CD4-positive, alpha-beta memory T cell (primary cell): ENCODE measurements at places on chromosomes 11 and 22. TPM values are rescaled to one million over a fixed set of nuclear protein-coding genes. Genes with fewer than 3 reads are reported as not detected.

The P2RY6 gene
- 0.61 TPM for total RNA-seq

The MYOD1 gene
- not detected for total RNA-seq

The NXPE2 gene
- total RNA-seq, result not detected

The YPEL4 gene
- total RNA-seq, result 12.6 TPM

The MRGPRE gene
- not detected for total RNA-seq

The ACAT1 gene
- 19.3 TPM for total RNA-seq

The MRPL21 gene
- 36.2 TPM for total RNA-seq

The CDHR5 gene
- not detected for total RNA-seq

The EPS8L2 gene
- 17.4 TPM for total RNA-seq

The NXPE1 gene
- not detected for total RNA-seq

- DNase-seq, result no peak
These were observed 2.7 kb upstream of the CLMP start for GRCh38 chr11:123197711-123198110.

DNA sequence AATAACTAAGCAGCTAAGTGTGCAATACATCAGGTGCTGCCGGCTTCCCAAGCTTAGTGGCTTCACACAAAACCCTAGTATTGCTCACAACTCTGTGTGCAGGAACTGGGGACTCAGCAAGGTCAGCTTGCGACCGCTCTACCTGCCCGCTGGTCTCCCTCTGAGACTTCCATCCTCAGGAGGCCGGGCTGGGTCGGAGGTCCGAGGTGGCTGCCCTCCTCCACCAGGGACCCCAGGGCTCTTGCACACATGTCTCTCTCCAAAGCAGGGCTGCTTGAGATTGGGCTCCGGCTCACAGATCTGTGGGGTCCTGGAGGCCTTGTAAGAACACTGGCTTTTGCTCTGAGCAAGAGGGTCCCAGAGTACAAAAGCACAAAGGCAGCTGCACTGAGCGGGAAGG, 25.4 kb upstream of the FGF19 start:
- no peak for DNase-seq

- no peak for DNase-seq
These were observed 34.2 kb upstream of the FTH1 start for GRCh38 chr11:62001450-62002191.

GRCh38 chr11:124625504-124626168, 3.0 kb downstream of the TBRG1 start:
- no peak for DNase-seq

GRCh38 chr22:49415151-49415951, 412.3 kb downstream of the BRD1 start:
- DNase-seq, result no peak

- DNase-seq, result no peak
These were observed 97.2 kb upstream of the SHANK2 start for GRCh38 chr11:71349627-71350026.

DNA sequence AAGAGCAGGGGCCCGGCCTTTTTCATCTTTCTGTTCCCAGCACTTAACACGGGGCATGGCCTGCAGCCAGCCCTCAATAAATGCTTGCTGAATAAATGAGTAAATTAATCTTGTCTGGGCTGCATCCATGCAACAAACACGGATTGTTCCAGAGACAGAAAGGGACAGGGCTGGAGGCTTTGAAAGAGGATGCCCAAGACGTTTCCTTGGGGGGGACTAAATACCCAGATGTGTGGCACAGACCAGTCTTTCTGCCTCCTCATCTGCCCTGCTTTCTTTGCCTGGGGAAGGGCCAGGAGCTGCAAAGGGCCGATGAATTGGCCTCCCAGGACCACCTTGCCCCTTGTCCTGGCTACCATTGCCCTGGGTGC, 40.4 kb downstream of the SHISAL1 start:
- no peak for DNase-seq

GRCh38 chr11:84899134-84899533, 728.0 kb downstream of the DLG2 start:
- DNase-seq, result no peak

- no peak for DNase-seq
These were observed 40.3 kb upstream of the A4GALT start for GRCh38 chr22:42760806-42761565.
